ENCODE measurements at places on chromosomes 7 and 10. TPM values are rescaled to one million over a fixed set of nuclear protein-coding genes. Genes with fewer than 3 reads are reported as not detected.

Gene TAS2R41
- not detected for total RNA-seq

Gene KCNMA1
- 12.5 TPM for total RNA-seq

Gene HTR7
- 0.06 TPM for total RNA-seq

Gene SYT15
- 0.14 TPM for total RNA-seq

Gene ERV3-1
- total RNA-seq = 9.7 TPM

Gene AGR2
- 11.9 TPM for total RNA-seq

All from epithelial cell of proximal tubule (primary cell).